ENCODE measurements at places on chromosomes 5 and 9.
A peak's percentile ranks its signal among the peaks of the same experiment; 100 is the strongest.

GRCh38 chr9:115690786-115691496 lies 462.6 kb upstream of the PAPPA start:
- DNase-seq = no peak

GRCh38 chr5:40904205-40904993 lies 4.9 kb upstream of the C7 start:
- DNase-seq = peak; percentile 35

DNA sequence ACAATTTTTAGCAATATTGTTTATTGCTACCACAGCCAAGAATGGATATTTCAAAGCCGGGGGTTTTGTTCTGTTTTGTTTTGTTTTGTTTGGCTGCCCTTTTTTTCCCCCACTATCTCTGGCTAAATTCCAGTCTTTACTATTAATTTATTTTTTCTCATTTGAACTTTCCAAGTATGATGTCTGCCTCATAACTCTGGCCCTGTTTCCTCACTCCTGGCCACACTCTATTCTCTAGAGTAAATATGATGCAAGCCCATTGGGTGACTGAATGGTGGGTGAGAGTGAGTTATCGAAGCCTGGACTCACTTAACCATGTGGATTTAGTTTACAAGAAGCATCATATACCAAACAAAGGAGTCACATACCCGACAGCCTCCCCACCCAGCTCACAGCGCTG lies 41.9 kb downstream of the WDR36 start:
- DNase-seq = no peak

DNA sequence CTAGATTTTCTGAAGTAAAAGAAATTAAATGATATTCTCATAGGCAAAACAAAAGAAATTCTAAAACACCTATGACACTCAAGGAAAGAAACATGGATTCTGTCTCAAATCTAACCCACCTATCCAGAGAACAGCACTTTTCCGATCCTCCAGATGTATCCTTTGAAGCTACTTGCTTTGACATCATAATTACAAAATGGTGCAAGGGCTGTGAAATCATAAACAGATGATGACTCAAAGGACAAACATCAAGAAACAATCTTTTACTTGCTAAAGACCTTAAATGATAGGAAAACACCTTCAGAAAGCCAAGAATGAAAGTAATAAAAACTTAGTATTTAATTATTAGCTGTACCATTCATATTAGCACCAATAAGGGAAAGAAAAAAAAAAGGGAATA lies 202.6 kb downstream of the DENND1A start:
- no peak for DNase-seq

DNA sequence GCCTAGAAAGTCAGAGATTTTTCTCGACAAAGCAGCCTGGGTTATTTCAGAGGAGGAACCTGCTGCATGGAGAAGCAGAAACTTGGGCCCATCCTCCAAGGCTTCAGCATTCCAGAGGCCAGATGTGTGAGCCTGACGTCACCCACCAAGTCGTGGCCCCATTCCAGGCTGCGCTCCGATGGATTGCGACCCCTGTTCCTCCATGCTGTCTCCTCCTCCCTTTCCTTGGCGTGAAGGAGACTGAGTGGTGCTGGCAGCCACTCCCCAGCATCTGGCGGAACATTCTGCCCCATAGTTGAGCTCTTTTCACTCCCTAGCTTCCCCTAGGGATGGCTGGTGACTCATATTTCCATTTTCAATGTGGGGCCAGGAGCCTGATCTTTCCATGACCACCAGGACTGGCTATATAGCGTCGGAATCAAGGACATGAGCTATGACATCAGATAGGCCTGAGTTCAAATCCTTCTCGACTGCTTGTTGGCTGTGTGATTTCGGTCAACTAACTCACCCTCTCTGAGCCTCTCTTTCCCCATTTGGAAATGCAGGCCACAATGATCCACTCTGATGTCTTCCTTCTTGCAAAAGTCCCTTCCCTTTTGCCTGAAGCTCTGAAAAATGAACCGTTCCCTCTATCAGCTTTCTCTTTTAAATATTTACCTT lies 24.5 kb upstream of the DUSP1 start:
- DNase-seq = no peak

All from substantia nigra (tissue), 51 donors.